ENCODE measurements at places on chromosomes 7 and 10. TPM values are rescaled to one million over a fixed set of nuclear protein-coding genes. Genes with fewer than 3 reads are reported as not detected.

Gene TCF7L2
- 4.6 TPM for polyA plus RNA-seq

Gene IFIT1B
- polyA plus RNA-seq, result not detected

Gene ADAM22
- 0.51 TPM for polyA plus RNA-seq

Gene DPYSL4
- polyA plus RNA-seq, result 0.96 TPM

- no peak for DNase-seq
Measured at GRCh38 chr10:33938001-33938400, 603.5 kb upstream of the NRP1 start.

GRCh38 chr10:110207805-110208613 lies 604 bp downstream of the MXI1 start:
- peak; percentile 88 for DNase-seq

DNA sequence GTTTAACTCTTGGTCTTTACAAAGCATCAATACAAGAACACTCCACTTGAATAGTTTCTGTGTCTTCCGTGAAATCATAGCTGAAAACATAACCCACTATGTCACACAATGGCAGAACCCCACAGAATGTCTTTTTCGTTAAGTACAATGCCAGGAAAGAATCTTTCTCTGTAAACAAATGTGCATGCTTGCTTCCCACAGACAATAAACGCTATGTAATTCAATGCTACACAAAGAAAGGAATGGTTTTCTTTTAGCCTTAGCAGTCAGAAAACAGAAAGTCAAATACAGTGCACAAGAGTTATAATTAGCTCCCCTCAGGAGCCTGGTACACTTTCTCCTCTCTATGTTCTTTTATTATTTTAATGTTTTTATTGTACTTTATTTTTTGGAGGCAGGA lies 186.1 kb downstream of the SRPK2 start:
- no peak for DNase-seq

DNA sequence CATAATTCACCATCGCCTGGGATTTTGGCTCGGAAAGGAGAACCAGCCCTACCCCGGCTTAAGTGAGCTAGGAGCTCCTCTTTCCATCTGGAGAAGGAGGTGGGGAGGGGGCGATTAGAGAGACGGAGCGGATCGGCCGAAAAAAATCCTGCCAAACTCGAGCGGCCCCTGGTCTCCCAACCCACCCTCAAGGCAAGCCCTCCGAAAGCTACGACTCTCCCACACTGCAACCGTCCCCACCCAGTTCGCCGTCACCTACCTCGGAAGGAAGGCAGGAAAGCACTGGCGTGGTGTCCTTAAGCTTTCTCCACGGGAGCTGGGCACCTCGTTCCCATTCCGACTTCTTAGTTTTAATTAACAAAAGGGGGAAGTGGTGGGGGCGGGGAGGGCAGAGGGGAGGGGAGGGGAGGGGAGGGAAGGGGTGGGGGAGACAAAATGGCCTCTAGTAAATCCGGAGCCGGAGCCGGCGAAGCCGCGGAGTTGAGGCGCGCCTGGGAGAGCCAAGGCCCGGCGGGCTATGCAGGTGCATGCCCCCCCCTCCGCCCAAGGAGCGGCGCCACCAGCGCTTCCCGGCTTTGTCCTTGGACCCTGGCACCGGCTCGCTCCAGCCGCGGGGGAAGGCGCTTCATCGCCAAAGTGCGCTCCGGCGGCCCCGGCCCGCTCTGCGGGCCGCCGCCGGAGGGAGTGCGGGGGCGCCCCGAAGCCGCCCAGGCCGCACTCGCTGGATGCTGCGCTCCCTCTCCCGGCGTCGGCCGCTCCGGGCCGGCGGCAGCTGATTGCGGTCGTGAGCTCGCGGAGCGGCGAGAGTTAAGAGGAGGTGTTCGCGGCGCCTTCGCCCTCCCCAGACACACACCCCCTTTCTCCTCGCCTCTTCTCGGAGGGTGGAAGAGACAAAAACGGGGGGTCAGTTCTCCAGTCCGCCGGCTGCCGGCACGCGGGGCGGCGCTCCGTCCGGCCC lies at the start of gene LRRC4:
Gene LRRC4 (minus strand): TSS at position 784 of the 958 bp plus-strand sequence. CDS start 797 bp downstream, outside the sequence.
- DNase-seq, result peak; percentile 90

DNA sequence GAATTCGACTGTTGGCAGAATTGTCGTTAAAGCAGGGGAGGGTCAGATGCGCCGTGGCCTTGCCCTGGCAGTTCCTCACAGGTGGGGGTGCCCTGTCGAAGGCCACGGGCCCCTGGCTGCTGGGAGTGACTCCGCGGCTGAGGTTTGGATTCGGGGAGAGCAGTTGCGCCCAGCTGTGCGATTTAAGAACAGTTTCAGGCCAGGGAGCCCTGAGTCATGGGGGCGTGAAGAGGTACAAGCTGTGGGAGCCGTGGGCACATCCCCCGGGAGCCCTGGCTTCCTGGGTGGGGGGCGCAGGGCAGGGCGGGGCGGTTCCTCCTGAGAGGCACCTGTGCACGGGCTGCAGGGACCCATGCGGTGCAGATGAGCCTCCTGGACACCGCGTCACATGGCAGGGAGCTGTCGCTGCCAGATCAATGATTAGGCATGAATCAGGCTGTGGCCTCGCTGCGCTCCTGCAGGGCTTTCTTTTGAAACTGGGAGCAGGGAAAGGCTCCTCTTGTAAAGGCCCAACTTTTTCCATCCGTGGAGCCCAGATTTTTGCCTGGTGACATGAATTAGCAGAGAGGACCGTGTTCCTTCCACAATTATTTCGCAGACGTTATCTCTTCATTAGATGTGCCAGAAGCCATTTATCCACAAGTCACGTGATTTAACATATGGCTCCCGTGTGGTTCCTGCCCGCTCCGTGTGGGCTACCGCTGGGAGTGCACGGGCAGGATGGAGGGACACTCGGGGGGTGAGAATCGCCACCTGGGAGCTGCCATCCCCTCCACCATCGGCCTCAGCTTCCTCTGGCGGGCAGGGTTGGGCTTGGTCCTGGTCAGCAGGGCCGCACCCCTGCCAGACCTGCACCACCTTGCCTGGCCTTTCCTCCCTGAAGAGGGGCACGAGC lies 918 bp downstream of the PWWP2B start:
- DNase-seq, result peak; percentile 92

- no peak for DNase-seq
Measured at GRCh38 chr7:860149-860548, 16.2 kb upstream of the GET4 start.

DNA sequence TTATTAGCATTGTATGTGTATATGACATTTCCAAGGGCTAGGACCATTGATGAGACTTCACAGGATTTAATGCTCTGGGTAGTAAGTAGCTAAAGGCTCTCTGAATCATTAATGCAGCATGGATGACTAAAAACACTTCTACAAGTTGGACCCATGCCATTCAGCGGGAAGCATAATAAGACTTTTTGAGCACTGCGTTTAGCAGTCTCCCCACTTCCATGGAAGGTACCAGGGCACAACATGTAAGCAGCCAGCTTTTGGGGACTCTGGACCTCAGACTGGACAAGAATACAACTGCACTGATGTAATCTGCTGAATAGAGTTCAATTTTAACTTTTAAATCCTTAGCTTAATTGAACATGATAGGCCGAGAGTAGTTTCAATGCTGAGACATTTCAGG lies 191.7 kb upstream of the IMMP2L start:
- no peak for DNase-seq

GRCh38 chr10:130531312-130531711 lies 395.1 kb downstream of the GLRX3 start:
- no peak for DNase-seq

- DNase-seq, result no peak
Measured at GRCh38 chr10:79004311-79004710, 64.5 kb upstream of the ZMIZ1 start.

DNA sequence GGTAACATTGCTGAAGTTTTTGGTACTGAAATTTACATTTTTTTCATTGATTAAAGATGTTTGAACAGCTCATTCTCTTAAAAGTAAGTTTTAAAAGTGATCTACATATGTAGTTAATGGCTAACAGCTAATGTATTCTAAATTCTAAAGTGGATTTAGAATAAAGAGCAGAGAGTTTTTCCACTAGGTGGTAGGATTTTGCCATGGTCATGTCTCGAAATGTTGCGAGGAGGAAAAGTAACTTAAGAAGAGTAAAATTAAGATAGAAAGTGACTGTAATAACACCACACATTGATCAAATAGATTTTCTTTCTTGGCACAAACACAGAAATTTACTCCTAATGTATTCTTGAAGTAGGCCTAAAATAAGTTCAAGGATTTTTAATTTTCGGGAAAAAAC lies 19.8 kb downstream of the LSMEM1 start:
- DNase-seq, result no peak

DNA sequence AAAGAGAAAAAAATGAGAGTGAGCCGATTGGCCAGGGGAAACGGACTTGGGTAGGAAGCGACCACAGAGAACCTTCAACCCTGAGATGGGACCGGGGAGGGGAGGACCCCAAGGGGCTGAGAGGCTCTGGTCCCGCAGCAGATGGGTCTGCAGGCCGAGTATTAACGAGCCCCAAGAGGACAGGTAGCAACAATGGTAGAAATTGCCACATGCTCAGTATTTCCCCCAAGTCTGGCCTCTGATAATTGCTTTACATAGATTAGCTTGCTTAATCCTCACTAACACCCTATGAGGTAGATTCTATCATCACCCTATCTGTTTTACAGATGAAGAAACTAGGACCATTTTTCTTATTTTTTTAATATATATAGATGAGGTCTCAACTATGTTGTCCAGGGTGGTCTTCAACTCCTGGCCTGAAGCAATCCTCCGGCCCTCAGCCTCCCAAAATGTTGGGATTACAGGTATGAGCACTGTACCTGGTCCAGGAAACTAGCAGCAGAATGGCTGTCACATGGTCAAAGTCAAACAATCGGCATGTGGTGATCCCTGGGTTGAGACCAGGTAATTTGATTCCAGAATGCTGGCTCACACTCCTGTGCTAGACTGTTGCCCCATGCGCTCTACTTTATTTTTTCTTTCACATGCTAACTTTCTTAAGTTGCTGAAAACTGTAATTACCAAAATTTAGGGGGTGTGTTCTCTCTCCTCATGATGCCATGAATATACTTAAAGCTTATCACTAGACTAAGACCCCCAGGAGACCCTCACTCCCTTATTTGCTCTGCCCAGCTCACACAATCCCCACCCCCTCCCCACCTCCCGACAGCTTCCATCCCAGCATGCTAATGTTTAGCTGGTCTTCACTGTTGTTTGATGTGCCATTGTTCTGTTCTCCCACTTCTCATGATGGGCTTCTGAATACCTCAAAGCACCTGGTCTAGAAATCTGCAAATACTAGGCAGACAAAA lies 67.9 kb upstream of the AFAP1L2 start:
- DNase-seq, result no peak

DNA sequence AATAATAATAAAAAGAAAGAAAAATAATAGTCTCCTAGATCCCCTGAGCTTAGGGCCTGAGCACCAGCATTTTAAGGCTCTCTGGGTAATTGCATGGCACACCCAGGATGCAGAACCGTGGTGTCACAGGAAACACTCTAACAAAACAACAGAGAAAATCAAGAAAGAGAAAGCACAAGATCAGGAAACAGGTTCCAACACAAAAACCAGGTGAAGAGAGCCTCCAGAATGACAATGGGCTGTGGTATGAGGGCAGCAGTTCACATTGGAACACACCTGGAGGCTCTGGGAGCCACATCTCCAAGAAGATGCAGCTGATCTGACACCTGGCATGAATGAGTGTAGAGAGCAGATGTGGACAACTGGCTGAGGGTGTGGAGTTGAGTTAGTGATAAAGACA lies 7.1 kb downstream of the MMRN2 start:
- no peak for DNase-seq

- DNase-seq, result no peak
Measured at GRCh38 chr7:122618585-122619189, 80.2 kb downstream of the RNF133 start.

- no peak for DNase-seq
Measured at GRCh38 chr7:130387628-130388403, 7.5 kb downstream of the CPA1 start.

DNA sequence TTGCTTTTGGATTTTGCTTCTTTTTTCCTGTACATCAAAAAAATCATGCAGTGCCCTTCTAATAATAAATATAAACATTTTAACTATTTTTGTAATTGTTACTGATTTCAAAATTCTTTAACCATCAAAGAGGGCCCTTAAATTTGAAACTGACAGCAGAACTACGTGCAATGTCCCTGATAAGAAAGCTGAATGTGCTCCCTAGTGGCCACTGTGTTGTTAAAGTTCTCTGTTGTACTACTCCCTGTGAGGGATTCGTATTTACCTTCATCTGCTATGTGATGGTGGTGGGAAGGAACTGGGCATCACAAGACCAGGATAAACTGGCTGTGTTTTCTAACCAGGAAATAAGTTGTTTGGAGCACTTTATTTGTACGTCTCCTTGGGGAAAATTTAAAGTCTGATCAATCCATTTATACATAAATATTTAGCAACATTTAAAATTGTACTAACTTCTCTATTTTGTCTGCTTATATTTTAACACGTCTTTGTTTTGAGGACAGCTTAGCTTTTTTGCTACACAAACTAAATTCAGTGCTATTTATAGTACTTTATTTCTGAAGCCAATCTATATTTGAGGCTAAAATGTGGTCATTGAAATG lies 322.4 kb downstream of the HGF start:
- no peak for DNase-seq

- DNase-seq, result no peak
Measured at GRCh38 chr10:86979977-86980448, 11.7 kb downstream of the ADIRF start.

GRCh38 chr10:10520491-10521385 lies 496.9 kb upstream of the CELF2 start:
- no peak for DNase-seq

- no peak for DNase-seq
Measured at GRCh38 chr7:94040254-94040653, 36.1 kb upstream of the BET1 start.
